ENCODE measurements at places on chromosomes 11 and 22. TPM values are rescaled to one million over a fixed set of nuclear protein-coding genes. Genes with fewer than 3 reads are reported as not detected.

Gene OR52I1
- not detected for total RNA-seq

Gene AIFM3
- 15.4 TPM for total RNA-seq

Gene TMEM191C
- total RNA-seq: 0.31 TPM

Gene TMEM191B
- total RNA-seq: 1.5 TPM

Gene NEFH
- total RNA-seq: 0.86 TPM

Gene ACR
- 1.7 TPM for total RNA-seq

- DNase-seq: no peak
These were observed 23.5 kb downstream of the KCTD17 start for GRCh38 chr22:37075046-37075445.

DNA sequence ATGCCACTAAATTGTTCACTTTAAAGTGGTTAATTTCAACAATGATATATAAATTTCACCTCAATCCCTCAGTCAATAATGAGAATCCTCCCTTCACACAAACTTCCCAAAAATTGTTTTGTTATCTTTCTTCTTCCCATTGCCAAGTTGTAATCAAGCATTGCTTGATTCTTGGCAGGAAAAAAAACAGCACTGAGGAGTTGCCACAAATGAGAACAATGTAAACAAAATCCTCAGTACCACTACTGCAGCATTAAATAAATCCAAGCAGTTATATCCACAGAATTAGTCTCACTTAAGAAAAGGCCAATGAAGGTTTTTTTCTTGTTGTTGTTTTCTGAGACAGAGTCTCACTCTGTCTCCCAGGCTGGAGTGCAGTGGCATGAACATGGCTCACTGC is 38.2 kb downstream of the FAM168A start:
- no peak for DNase-seq

- no peak for DNase-seq
These were observed 94.1 kb downstream of the KCNQ1 start for GRCh38 chr11:2538951-2539350.

DNA sequence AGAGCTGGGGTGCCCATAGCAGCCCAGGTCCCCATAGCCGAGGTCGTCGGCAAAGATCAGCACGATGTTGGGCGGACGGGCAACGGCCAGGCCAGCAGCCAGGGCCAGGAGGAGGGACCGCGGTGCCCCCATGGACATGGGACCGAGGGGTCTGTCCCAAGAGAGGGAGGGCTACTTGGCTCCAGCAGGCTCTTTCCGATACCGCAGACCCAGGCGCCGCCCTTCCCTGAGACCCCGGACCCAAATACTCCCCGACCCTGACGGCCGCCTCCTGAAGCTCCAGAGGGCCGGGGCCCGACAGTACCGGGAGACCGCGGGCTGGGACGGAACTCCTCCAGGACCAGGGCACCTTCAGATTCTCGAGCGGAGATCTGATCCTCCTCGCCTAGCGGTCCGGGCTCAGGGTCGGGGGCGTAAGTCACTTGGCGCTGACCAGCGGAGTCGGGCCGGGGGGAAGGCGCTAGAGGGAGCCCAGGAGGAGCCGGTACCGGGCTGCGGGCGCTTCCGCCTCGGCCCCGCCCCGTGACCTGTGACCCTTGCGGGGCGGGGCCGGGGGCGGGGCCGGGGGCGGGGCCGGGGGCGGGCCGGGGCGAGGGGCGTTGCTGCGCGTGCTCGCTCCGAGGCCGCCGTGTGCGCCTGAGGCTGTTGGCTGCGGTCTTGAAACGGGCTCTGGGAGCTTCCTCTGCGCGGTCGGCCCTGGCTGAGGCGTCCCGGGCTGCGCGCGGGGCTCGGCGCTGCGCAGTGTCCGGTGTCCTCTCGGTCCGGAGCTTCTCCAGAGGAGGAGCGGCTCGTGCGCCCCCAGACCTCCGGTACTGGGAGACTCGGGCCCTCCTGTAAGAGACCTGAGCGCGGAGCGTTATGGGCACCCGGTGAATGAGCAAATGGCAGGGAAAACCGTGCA is at the start of gene ARSA:
Gene ARSA, minus strand, starts transcription at position 511 of the 901 bp plus-strand sequence. Its CDS starts 373 bp downstream, at position 138.
- peak; percentile 84 for DNase-seq

DNA sequence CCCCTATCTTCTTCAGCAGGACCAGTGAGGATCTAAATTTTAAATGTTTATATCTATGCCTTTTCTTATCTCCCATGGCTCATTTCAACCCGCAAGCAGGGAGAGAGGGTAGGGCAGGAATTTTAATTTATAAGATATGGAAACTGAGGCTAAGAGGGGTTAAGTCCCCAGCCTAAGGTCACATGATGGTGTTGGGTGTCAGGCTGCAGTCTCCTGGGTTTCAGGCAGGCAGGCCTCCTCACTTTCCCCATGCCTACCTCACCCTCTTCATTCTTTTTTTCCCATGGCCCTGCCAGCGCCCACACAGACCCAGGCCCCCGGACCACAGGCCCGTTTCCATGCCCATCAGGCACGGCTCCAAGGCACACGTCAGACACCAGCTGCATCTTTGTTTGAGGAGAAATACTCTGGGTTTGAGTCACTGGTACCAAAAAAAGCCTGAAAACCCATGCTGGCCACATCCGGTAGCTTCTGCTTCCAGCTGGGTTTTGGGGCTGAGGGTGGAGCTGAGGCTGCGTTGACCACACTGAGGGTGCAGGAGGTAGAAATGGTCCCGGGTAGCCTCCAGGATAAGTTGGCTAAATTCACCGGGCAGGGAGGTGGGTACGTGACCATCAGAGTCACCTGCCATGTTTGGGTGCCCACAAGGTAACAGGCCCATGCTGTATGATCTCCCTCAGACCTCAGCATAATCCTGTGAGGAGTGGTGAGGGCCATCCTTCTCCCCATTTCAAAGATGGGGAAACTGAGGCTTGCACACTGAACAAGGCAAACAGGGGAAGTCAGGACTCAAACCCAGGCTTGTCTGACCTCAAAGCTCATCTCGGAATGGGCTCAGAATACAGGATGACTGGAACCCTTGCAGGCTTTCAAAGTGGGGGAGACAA is 7.5 kb downstream of the CRYBB1 start:
- DNase-seq: no peak

- no peak for DNase-seq
These were observed 2.3 kb downstream of the LSP1 start for GRCh38 chr11:1854949-1855885.

GRCh38 chr11:99244613-99245012 is 223.9 kb downstream of the CNTN5 start:
- no peak for DNase-seq

- no peak for DNase-seq
These were observed 44.9 kb downstream of the GRAMD1B start for GRCh38 chr11:123474994-123475393.

DNA sequence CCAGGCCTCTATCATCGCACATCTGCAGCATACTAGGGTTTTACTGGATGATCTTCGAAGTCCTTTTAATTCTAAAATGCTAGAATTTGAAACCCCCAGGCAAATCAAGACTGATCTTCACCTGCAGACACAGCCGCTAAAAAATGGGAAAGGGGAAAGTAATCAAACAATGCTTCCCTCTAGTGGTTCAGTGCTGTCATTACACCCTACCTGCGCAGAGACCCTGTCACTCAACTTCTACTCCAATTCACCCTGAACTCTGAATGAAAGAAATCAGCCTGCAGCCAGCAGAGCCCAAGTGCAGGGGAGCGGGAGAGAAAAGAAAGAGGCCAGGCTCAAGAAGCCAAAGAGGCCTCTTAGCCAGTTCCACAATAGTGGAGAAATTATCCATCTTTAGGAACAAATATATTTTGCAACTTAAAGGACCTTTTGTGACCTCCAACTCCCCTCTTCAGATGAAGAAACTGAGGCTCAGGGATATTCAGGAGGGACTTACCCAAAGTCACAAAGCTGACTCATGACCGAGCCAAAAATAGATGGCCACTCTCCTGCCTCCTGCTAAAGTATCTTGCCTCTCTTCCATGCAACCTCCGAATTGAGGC is 33.0 kb downstream of the SERGEF start:
- DNase-seq: no peak

DNA sequence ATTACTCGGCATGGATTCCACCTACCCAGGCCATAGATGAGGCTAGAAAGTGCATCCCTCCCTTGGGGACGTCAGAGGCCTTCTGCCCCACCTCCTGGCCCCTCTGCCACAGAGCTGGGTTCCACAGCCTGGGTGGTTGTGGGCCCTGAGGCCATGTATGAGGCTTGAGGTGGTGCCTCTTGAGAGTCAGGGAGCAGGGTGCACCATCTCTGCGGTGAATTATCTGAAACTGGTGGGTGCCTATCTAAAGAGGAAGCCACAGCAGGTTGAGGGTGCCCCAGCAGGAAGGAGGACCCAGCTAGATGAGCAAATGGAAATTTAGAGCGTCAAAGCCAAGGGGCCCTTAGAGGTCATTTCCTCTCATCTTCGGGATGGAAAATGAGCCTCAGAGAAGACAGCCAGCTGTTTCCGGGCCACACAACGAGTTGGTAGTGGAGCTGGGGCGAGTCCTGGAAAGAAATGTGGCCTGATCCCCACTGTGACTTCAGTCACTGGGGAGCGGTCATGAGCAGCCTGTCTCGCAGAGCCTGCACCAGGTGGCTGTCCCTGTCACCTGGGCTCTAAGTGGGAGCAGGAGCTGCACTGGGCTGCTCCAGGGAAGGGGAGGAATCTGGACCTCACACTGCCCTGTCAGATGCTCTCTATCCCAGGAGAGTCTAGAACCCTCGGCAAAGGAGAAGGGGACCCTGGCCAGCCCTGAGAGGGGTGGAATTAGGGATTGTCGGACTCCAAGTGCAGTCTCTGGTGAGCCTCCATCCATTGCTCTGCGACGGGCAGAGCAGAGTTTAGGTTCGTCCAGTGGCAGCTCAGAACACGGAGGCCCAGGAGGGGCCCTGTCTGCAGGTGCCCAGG is 7.3 kb downstream of the ADORA2A start:
- no peak for DNase-seq

DNA sequence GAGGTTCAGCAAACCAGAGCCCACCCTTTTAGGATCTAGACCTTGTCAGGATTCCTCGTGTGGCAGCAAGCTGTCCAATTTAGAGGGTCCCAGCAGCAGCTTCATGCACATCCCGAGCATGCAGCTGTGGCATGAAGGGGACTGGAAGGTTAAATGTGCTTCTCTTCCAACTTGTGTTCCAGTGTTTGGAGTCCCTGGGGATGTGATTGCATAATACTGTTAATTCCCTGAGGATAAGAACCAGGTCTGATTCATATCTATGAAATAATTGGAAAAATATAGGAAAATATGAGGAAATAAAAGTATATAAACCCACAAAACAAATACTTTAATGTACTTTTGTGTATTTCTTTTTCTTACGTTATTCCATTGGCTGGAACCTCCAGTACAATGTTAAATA is 130.5 kb downstream of the MORC2 start:
- no peak for DNase-seq

DNA sequence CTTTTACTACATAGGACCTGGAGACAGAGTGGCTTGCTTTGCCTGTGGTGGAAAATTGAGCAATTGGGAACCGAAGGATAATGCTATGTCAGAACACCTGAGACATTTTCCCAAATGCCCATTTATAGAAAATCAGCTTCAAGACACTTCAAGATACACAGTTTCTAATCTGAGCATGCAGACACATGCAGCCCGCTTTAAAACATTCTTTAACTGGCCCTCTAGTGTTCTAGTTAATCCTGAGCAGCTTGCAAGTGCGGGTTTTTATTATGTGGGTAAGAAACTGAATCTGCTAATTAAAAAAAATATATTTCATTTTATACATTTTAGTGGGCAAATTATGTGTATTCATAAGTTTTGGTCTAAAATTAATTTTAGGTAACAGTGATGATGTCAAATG is 7.8 kb downstream of the BIRC3 start:
- no peak for DNase-seq

GRCh38 chr11:77959434-77959833 is 35.0 kb downstream of the INTS4 start:
- DNase-seq: no peak

DNA sequence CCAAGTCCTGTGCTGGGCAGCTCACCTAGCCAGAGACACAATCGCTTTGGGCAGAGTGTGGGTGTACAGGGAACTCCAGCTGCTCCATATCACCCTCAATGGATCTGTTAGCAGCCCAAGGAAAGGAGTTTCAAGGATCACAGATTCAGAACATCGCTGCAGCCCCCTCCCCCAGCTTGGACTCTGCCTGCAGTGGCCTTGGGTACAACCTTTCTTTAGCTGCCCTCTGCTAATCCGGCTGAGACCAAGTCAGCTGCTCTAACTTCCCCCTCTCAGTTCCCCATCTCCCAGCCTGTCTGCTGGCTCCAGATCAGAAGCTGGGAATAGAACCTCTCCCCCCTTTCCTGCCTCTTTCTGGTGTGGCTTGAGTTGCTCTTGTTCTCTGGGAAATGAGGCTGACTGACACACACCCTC is 1.3 kb downstream of the TMEM86A start:
- no peak for DNase-seq

DNA sequence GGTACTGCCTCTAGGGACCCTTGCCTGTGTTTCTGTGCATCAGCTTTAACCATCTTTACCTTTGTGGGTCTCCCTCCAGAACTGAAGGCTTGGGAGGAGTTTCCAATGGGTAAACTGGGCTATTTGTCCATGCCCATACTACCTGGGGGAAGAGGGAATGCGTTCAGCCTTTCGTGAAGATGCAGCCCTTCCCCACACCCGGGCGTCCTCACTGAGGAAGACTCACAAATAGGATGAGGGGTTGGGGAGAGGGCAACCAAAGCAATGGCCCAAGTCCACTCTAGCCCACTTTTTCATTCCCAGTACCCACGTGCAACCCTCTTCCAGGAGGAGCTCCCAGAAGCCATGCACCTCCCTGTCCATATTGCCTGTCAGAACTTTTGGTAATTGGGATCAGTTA is 61.8 kb upstream of the ADA2 start:
- DNase-seq: peak; percentile 37

GRCh38 chr11:66718320-66718971 is 10.6 kb downstream of the SPTBN2 start:
- DNase-seq: peak; percentile 75

- peak; percentile 25 for DNase-seq
These were observed 165.0 kb downstream of the BRD1 start for GRCh38 chr22:49662681-49663080.

- DNase-seq: no peak
These were observed 493.3 kb upstream of the CCDC179 start for GRCh38 chr11:23353611-23354010.

GRCh38 chr11:67260406-67260805 is 5.9 kb upstream of the GRK2 start:
- DNase-seq: no peak

Data from ureter (tissue), 1 donor.